NCI-H2081 (cell line): ENCODE measurements at places on chromosomes 7 and 10.
A peak's percentile ranks its signal among the peaks of the same experiment; 100 is the strongest.

GRCh38 chr10:98377001-98377400 lies 38.0 kb downstream of the PYROXD2 start:
- no peak for DNase-seq

DNA sequence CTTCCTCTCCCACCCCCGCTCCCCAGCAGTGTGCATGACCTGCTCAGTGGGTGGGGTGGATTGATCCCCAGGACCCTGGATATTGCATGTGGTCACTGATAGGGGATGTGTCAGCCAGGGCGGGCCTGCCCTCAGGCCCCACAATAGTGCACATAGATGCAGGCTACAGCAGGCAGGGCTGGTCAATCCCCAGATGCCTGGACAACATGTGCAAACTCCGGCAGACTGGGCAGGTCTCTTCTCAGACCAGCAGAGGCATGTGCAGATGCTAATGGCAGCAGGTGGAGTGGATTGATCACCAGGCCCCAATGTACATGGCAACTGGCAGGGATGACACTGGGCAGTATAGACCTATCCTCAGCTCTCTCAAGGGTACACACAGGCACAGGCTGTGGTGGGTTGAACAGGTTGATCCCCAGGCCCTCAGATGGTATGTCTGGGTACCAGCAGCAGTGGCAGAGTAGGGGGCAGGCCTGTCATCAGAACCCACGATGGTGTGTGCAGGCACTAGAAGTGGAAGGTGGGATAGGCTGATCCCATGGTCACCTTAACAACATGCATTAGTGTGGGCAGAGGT lies 98.6 kb downstream of the LANCL2 start:
- no peak for DNase-seq

GRCh38 chr10:72241691-72242252 lies 25.7 kb upstream of the ASCC1 start:
- no peak for DNase-seq

GRCh38 chr10:72930276-72930675 lies 24.3 kb downstream of the PLA2G12B start:
- no peak for DNase-seq

GRCh38 chr10:131093346-131093745 lies 218.2 kb downstream of the TCERG1L start:
- no peak for DNase-seq

GRCh38 chr10:131708225-131708880 lies 192.5 kb upstream of the PPP2R2D start:
- DNase-seq, result no peak

DNA sequence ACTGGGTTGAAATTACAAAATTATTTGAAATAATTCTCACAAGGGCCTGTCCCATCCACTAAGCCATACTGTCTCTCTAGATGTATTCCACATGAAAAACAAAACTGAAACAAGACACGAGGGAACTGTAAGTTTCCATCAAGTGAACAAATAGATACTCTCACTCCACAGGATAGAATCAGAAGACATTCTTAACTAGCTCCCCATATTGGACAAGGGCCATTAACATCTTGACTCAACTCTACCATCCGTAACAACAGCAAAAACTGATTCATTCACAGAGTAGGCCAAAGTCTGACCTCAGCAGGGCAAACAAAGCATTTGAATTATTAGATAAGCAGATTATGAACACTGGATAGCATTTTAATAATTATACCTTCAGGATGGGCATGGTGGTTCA lies 29.1 kb downstream of the UBE2H start:
- DNase-seq, result no peak

DNA sequence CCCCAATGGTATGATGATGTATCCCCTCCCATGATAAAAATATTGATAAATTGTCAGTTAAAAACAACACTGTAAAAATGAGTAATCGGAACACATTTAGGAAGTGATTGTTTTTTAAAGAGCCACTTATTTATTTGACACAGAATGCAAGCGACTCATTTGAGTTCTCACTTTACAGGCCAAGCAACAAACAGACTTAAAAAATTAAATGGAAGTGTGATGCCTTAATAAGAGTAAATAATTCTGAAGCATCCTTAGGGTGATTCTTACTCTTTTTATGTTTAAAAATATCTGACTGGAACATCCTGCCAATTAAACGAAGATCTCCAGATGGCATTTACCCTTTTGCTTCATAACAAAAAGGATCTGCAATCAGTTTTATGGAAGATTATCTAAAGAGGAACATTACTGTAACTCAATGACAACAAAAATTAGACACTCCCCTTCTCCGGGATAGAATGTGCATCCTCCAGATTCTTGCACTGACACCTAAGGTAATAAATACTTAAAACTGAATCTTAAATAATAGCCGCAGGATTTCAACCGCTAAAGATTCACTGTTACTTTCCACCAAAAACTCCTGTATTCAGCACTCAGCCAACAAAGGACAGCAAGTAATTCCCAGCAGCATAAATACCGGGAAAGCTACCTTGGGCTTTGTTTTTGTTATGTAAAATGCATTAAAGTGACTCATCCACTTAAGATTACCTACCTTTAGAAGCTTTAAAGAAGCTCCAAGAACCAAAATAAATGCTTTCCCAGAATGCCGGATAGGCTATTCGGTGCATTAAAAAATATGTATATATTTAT lies 1.7 kb downstream of the CACNA2D1 start:
- peak; percentile 49 for DNase-seq

- no peak for DNase-seq
These were observed 24.0 kb upstream of the EIF5AL1 start for GRCh38 chr10:79488336-79488735.

DNA sequence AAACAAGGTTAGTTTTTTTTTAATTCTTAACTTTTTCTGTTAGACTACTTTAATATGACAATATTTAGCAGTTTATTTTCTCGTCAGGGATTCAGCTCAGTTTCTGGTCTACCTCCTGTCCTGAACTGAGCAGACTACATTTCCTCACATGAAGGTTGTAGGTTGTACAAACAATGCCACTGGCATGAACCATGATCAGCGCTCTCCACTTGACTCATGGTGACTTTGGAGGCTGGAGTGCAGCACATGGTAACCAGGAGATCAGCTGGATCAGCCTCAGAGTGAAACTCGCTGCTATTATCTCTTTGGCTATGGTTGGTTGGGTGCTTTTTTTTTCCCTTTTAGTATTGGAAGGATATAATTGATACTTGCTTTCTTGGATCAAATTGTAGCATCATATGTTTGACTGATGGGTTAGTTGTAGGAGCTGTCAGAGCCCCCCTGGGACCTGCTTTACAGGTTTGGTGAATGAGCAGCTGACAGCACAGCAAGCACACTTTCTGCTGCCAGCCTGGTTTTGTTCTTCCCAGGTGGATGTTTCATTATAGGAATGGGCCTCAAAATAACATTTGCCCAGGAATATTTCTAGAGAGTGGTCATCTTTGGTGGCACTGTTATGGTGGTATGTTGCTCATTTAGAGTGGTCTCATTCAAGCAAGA lies 556.4 kb downstream of the AUTS2 start:
- DNase-seq, result peak; percentile 75

DNA sequence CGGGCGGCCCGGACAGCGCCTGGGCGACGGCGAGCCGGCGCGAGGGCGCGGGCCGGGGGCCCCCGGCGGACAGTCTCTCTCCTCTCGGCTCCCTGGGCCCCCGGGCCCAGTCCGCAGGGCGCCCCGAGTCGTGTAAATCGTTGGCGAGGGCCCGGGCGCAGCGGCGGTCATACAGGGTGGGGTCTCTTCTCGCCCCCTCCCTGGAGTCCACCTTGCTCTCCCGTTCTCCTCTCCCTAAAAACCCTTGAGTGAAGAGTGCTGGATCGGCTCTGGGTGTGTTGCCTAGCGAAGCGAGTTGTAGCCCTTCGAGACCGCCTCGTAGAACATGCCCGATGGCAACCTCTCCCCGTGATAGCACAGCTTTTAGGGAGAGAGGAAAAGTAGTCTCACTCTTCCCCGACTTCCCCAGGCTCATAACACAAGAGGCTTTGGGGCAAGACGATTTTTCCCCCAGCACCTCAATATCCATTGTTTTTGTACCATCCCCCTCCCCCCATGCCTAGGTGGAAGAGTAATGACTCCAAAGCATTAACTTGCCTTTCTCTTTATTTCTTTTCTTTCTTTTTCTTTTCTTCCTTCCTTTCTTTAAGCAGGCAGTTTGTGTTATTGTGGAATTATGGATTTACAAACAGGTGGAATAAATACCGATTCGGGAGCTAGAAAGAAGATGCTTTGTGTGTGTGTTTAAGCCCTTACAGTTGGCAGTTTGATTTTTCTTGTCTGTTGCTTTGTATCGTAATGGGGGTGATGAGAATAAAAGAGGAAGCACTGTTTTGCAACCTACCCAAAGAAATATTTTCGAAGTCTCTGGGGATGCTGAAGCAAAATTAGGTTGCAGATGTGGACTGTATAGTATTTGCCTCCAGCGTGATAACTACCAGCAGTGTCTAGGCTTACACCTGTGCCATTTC lies 822 bp downstream of the SHOC2 start:
- peak; percentile 42 for DNase-seq

- DNase-seq, result no peak
These were observed 19.5 kb upstream of the GRIFIN start for GRCh38 chr7:2495418-2496299.

GRCh38 chr10:23432166-23432565 lies 6.7 kb upstream of the OTUD1 start:
- no peak for DNase-seq

GRCh38 chr7:140342727-140343514 lies 55.4 kb downstream of the SLC37A3 start:
- peak; percentile 52 for DNase-seq
